Sigmoid colon (tissue), 7 donors: ENCODE measurements at places on chromosomes 3 and 15. TPM values are rescaled to one million over a fixed set of nuclear protein-coding genes. Genes with fewer than 3 reads are reported as not detected.

Gene WWTR1
- 340 TPM for total RNA-seq

Gene SLC22A14
- not detected for total RNA-seq

Gene UPK1B
- not detected for total RNA-seq

Gene RETNLB
- total RNA-seq = not detected

Gene LRRN1
- total RNA-seq = 0.28 TPM

Gene GPR160
- total RNA-seq = 2.3 TPM

Gene ATP13A5
- not detected for total RNA-seq
